ENCODE measurements at places on chromosomes 3 and 15.

GRCh38 chr15:92451225-92451825, 57.6 kb downstream of the ST8SIA2 start:
- DNase-seq = no peak

DNA sequence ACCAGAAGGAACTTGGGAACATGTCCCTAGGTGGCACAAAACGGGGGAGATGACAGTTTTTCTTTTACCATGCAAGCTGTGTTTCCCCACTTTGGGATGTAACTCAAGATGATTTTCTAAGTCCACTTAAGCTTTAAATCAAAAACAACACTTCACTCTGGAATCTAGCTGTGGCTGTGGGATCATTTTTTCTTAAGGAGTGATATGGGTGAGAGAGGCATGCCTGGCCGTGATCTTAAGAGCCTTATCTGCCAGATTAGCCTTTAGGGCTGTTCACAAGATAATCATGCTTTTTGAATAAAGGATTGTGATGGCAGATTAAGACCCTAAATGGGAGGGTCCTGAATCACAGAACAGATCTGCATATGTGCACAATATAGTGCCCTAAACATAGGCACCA, 384.8 kb upstream of the SEMA6D start:
- DNase-seq = no peak

DNA sequence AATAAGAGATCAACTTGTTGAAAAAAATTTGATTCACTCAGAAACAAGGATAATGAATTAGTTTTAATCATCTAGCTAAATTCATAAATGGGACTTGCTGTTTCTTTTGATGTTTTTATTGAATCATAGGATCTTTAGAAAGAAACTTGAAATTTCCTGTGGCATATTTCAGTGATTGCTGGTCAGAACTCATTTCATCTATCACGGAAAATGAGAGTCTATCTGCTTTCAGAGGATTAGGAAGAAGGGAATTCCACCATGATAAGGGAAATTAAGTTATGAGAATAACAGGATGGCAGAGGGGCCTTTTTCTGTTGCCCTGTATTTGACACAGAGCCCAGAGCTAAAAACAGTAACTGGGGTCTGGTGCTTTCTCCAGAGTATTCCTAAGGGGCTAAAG, 44.9 kb upstream of the CCNL1 start:
- no peak for DNase-seq

DNA sequence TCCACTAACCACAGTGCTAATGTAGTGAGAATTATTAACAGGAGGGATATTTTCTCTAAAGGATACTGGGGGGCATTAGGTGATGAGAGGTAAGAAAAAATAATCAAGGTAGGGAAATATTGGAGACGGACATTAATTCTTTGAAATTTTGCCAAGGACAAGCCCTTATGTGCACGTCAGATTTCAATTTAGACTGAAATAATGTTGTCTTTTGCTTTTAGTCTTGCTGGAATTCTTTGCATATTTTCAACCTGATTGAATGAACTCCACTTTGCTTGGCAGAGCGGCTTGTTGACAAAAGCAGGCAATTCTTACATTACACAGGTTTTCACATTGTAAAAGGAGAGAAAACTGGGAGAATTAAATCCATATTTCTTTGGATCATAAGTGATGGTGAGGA, 25.0 kb upstream of the C3orf52 start:
- DNase-seq = no peak

DNA sequence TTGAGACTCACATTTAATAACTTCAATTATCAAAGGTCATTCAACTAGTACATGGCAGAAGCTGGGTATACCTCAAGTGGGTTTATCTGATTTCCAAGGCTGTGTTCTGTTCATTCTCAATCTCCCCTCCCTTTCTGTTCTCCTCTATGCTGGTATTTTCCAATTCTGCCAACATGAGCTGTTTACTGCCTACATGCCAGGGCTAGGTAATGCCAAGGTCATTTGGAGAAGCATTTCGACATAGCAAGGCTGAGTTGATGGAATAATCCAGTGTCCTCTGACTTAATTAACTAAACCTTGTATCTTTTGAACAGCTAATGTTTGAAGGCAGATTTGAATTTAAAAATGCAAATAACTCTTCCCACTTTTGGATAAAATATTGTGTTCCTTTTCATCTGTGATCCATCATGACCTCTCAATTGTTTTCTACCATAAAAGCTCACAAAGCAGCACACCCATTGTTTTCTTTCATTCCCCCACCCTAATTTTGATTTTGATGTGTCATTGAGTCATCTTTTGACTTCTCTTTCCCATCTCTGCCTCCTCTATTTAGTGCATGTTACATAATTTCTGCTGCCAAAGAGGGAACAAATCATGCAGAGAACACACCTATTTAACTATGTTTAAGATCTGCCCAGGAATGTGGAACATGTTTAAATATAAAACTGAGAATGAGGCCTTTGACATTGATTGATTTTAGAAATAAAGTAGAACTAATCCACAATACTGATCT, 308.8 kb upstream of the NR2E3 start:
- no peak for DNase-seq

GRCh38 chr15:58921267-58921790, 12.2 kb downstream of the SLTM start:
- DNase-seq = no peak

- DNase-seq = no peak
Observed at GRCh38 chr15:68348081-68348480, 70.5 kb downstream of the FEM1B start.

DNA sequence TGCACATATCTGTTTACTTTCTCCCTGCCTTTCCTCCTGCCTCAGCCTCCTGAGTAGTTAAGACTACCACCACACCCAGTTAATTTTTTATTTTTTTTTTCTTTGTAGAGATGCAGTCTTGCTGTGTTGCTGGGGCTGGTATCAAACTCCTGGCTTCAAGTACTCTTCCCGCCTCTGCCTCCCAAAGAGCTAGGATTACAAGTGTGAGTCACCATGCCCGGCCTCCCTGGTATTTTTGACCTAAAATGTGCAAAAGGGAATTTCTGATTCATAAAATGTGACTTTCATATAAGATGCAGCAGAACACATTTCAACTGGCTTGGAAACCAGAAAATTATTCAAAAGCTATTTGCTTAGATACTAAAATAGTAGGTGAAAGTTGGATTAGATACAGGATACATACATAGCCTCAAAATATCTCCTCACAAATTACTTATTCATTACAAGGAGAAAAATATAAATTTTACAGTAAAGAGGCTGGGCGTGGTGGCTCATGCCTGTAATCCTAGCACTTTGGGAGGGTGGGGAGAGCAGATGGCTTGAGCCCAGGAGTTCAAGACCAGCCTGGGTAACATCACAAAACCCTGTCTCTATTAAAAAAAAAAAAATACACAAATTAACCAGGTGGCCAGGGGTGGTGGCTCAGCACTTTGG, 32.0 kb downstream of the MAP4 start:
- no peak for DNase-seq

DNA sequence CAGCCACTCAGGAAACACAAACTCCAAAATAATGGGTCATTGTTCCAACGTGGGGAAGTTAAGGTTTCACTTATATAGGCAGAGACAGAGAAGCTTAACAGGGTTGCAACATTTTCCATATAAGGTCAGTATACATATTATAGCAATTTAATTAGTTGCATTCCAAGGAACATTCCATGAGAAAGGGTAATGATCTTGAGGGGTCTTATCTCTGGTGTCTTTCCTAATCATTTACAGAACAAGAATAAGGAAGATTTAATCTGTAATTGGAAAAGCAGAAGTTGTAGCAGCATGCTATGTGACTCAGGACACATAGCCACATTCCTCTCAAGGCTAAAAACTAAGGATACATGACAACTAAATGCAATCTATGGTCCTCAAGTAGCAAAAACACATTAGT, 4.9 kb downstream of the MNS1 start:
- no peak for DNase-seq

DNA sequence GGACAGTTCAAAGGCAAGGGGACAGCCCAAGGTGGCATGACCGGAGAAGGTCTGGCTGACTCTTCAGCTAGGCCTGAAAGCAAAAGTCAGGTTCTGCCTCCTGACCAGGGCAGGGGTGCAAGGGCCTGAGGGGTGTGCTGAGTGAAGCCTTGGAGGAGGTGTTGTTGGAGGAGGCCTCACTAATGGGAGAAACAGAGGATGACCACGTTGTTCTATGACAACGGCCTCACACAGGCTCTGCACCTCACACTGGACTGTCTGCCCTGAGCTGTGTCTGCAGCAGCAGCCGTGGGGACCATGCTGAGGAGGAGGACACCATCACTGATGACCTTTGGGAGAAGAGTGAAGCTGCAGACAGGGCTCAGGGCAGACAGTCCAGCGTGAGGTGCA, 116.9 kb upstream of the ABHD17C start:
- no peak for DNase-seq

- DNase-seq = no peak
Observed at GRCh38 chr3:115712871-115713270, 89.6 kb downstream of the GAP43 start.

- DNase-seq = no peak
Observed at GRCh38 chr3:71195492-71195891, 388.0 kb downstream of the FOXP1 start.

- DNase-seq = no peak
Observed at GRCh38 chr3:116390318-116390717, 55.0 kb downstream of the LSAMP start.

- no peak for DNase-seq
Observed at GRCh38 chr3:62261121-62261520, 112.2 kb downstream of the FEZF2 start.

GRCh38 chr3:64223791-64224745, 1.2 kb downstream of the PRICKLE2 start:
- no peak for DNase-seq

DNA sequence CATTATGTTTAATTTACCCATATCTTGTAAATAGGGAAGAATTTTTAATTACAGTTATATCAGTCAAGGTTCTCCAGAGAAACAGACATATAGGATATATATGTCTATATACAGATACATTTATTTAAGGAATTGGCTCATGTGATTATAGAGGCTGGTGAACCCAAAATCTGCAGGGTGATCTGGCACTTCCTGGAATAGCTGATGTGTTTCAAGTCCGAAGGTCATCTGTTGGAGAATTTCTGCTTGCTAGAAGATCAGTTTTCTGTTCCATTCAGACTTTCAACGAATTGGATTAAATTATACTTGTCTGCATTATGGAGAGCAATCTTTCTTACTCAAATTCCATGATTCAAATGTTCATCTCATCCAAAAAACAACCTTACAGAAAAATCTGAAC, 694.6 kb upstream of the DPPA4 start:
- no peak for DNase-seq

DNA sequence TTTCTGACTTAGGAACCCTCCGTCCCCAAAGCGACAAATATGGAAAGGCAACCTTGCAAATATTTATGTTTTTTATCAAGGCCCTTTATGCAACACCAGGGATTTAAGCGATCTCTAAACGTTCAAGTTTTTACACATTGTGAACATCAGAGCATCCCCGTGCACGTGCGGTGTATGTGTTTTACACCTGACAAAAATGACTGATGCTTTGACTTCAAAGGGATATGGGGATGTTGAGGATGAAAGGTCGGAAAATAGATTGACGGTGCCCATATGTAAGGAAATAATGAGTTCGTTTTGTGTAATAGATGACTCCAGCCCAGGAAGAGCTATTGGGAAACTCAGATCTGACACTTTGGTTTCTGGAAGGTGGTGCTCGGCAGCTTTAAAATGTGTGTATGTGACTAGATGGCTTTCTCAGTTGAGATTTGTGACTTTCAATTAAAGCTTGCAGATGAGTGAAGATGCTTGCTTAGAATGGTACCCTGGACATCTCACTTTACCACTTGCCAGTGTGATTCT, 866 bp downstream of the SLC49A4 start:
- no peak for DNase-seq

GRCh38 chr15:77507911-77508310, 87.2 kb downstream of the HMG20A start:
- DNase-seq = no peak

DNA sequence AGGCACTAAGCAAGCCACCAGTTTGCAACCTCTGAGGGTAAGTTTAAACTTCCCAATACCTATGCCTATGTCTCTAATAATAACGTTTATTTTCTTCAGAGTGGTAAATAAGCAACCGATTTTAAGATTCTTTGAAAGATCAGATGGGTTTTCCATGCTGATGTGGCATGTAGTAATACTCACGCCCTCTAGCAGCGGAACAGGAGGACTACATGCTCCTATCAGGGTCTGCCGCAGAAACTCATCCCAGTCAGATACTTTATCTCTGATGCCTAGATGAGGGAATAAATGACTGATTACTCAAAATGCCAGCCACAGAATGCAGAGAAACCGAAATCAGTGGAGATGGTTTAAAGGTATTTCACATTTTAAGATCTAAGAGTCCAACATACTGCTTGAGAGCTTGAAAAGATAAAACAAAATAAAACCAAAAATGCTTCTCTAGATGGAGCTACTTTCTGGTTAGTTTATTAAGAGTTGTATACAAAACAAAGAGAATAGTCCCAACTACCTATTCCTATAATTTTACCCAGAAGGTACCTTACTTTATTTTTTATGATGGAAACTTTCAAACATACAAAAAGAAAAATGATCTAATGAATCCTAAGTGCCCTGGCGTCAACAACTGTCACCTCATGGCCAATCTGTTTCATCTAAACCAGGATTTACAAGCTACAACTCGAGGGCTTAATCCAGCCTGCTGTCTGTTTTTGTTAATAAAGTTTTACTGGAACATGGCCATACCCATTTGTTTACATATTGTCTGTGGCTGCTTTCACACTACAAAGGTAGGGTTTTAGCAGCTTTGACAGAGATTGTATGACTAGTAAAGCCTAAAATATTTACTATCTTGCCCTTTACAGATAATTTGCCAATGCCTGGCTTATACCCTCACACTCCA, 37.5 kb upstream of the STIMATE start:
- peak; percentile 43 for DNase-seq

- no peak for DNase-seq
Observed at GRCh38 chr3:114660124-114660523, 366.3 kb downstream of the TIGIT start.

DNA sequence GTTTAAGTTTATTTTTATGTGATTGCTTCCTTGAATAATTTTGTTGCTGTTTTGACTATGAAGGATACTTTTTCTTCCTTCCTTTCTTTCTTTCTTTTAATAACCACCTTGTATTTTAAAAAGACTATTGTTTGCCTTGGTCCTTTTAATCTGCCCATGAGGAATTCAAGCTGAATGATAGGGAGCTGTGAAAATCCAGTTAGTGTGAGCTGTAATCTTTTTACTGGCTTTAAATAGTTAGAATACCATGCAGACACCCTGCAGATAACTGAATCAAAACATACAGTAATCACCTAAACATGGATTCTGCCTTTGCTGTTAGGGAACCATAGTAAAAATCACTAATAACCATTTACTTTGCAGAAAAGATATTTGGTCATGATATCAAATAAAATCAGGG, 110.7 kb downstream of the RSRC1 start:
- DNase-seq = no peak

GRCh38 chr3:8625991-8626390, 18.6 kb downstream of the SSUH2 start:
- DNase-seq = no peak

GRCh38 chr3:16801698-16802097, 83.1 kb upstream of the PLCL2 start:
- no peak for DNase-seq

GRCh38 chr3:61401359-61401758, 150.1 kb upstream of the FHIT start:
- DNase-seq = no peak

- no peak for DNase-seq
Observed at GRCh38 chr3:25438791-25439555, 10.9 kb downstream of the RARB start.

All from stimulated activated CD4-positive, alpha-beta T cell treated with anti-CD3 and anti-CD28 coated beads, Interleukin-2, amount 100 ng/mL, for 48 hours (primary cell).